ENCODE measurements at places on chromosomes 13 and 19. TPM values are rescaled to one million over a fixed set of nuclear protein-coding genes. Genes with fewer than 3 reads are reported as not detected.

CLDN10 gene
- 7.4 TPM for total RNA-seq

EEF2 gene
- total RNA-seq: 3,013 TPM

OR7A5 gene
- not detected for total RNA-seq

SPRY2 gene
- total RNA-seq: 44.1 TPM

SYCN gene
- total RNA-seq: not detected

ZSCAN1 gene
- total RNA-seq: 0.35 TPM

ZNF227 gene
- total RNA-seq: 18.9 TPM

TNNI3 gene
- 0.80 TPM for total RNA-seq

CATSPERD gene
- total RNA-seq: not detected

ATP4B gene
- not detected for total RNA-seq

F7 gene
- 1.6 TPM for total RNA-seq

PALM gene
- total RNA-seq: 23.7 TPM

ADPRHL1 gene
- total RNA-seq: 212 TPM

LRRC63 gene
- total RNA-seq: 0.04 TPM

NLRP4 gene
- total RNA-seq: not detected

ZNF737 gene
- total RNA-seq: 14.1 TPM

RFXAP gene
- 2.2 TPM for total RNA-seq

IFNL3 gene
- not detected for total RNA-seq

GGACT gene
- total RNA-seq: 3.9 TPM

NOP53 gene
- 216 TPM for total RNA-seq

TSHZ3 gene
- total RNA-seq: 8.0 TPM

CYP4F22 gene
- not detected for total RNA-seq

GAPDHS gene
- total RNA-seq: not detected

KLHL1 gene
- total RNA-seq: 0.09 TPM

LIM2 gene
- not detected for total RNA-seq

ABHD8 gene
- 6.1 TPM for total RNA-seq

SYNGR4 gene
- not detected for total RNA-seq

SPINT2 gene
- 2.6 TPM for total RNA-seq

Data from muscle of leg (tissue), 16 donors.